ENCODE measurements at places on chromosomes 3 and 15.

- no peak for DNase-seq
These were observed 43.0 kb downstream of the CTXND1 start for GRCh38 chr15:80208758-80209734.

GRCh38 chr3:113552851-113553250, 20.5 kb downstream of the SIDT1 start:
- DNase-seq: no peak

DNA sequence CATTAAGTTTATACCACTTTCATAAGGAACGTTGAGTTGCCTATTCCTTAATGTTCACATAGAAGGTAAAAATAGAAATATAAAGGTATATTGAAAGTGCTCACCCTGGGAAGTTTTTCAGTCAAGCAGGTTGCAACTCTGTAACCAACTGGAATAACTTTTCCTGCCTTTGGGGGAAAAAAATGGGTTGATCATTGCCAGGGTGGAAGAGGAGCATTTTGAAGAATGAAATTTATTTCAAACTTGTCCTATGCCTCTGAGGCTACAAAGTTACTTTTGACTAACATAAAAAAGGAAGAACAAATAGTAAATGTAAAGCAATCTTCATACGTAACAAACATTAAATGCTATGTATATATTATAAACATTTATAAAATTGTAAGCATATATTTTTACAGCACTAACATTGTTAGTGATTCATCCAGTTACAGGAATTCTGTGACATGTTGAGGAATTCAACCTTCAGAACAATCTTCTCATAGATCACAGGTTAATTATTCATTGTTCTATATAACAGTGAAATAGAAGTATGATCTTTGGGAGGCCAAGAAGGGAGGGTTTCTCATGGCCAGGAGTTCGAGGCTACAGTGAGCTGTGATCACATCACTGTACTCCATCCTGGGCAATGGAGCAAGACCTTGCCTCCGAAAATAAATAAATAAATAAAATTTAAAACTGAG, 13.5 kb downstream of the EFHB start:
- no peak for DNase-seq

DNA sequence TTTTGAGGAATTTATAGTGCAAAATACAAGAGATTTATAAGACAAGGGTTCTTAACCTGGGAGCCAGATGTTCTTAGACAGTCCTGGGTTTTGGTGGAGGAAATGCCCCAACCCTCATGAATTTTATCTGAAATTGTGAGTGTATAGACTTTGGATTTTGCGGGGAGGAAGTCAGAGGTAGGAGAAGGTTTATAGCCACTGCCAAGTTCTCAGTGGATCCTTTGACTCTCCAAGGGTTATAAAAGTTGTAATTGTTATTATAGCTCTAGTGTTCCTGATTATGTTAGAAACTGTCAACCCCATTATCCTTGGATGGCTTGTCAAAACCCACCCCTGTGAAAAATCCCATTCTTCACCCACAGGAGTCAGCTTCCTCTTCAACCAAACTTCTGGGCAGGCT, 183.6 kb downstream of the LRTM1 start:
- DNase-seq: no peak

DNA sequence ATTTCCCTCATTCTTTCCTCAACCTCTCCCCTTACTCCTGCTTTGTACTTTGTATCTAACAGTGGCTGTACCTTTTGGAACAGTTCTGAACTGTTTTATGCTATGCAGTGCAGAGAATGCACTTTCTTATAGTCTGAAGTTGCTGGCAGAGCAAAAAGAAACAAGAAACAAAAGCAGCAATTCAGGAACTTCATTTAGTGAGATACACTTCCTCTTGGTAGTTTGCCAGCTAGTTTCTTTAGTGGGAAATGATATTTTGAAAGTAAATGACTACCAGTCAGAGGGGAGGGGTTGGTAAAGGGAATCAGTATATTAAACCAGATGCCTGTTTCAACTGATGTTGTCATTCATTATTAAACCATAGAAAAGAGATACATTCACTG, 55.0 kb upstream of the CHD2 start:
- DNase-seq: peak; percentile 67

GRCh38 chr3:52140000-52140399, 14.2 kb downstream of the POC1A start:
- DNase-seq: no peak

- DNase-seq: peak; percentile 76
These were observed 46.5 kb upstream of the SACM1L start for GRCh38 chr3:45642731-45643152.

GRCh38 chr3:13115991-13116390, 42.8 kb upstream of the IQSEC1 start:
- DNase-seq: no peak

- peak; percentile 71 for DNase-seq
These were observed 74.7 kb upstream of the C3orf80 start for GRCh38 chr3:160150525-160150924.

- DNase-seq: peak; percentile 70
These were observed 120.9 kb downstream of the SAMMSON start for GRCh38 chr3:70120357-70120966.

GRCh38 chr15:80266113-80266512, 14.1 kb upstream of the CTXND1 start:
- DNase-seq: no peak

DNA sequence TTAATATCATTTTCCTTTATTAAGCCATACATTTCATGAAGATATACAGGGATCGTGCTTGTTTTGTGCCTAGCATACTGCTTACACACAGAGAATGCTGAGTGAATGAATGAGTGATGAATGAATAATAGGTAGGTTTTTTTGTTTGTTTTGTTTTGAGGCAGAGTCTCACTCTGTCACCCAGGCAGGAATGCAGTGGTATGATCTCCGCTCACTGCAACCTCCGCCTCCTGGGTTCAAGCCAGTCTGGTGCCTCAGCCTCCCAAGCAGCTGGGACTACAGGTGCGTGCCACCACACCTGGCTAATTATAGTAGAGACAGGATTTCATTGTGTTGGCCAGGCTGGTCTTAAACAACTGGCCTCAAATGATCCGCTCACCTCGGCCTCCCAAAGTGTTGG, 400.0 kb downstream of the ROBO1 start:
- DNase-seq: no peak

GRCh38 chr3:154571553-154572226, 141.7 kb upstream of the GPR149 start:
- DNase-seq: no peak

DNA sequence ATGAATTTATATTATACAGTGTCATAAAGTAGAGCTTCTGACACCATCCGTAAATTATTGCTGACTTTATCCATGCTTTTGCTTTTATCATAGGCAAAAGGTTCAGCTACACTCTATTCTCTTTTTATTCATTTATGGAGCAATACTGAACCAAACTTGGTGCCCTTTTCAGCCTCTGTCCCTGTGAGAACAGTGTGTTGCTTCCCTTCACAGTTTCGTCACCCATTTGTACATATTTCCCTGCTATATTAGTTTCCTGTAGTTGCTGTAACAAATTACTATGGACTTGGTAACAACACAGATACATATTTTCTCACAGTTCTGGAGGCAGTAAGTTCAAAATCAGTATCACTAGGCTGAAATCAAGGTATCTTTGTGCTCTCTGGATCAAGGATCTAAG, 2.8 kb upstream of the RPL24 start:
- DNase-seq: no peak

- no peak for DNase-seq
These were observed 74.8 kb downstream of the RPL39L start for GRCh38 chr3:187064210-187065115.

DNA sequence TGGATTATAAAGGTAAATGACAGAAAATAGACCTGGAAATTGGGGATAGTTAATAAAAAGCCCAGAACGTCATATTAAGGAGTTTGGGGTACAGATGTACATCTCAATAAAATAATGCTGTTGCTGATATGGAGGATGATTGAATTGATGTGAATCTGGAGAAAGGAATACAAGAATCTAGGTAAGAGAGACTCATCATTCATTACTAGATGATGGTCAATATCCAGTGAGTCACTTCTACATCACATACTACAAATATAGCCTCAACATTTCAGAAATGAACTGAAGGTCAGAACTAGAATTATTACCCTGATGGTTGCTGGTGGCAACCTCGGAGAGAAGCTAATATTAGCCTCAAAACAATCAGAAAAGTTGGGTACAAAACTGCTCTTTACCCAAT, 37.6 kb upstream of the P3H2 start:
- DNase-seq: no peak

GRCh38 chr3:124986192-124987143, 51.9 kb upstream of the MUC13 start:
- DNase-seq: peak; percentile 97

- DNase-seq: peak; percentile 42
These were observed 57.9 kb upstream of the CTXND1 start for GRCh38 chr15:80309769-80310384.

DNA sequence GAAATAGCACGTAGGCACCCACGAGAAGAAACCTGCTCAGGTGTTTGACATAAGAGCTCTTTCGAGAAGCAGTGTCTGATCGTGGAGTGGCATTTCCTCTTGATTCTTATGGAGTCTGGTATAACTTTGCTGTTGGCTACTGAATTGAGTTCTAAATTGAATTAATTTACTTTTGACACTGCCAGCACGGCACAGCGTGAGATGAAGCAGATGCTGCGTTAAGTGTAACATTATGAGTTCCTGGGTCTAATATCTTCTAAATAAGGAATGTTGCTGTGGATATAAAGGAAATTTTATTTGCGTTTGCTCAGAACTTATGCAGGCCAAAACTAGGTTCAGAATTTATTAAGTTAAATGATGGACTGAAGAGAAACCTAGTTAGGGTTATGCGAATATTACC, 919.9 kb downstream of the TUSC7 start:
- no peak for DNase-seq

- peak; percentile 90 for DNase-seq
These were observed 47.2 kb upstream of the IREB2 start for GRCh38 chr15:78390826-78391225.

DNA sequence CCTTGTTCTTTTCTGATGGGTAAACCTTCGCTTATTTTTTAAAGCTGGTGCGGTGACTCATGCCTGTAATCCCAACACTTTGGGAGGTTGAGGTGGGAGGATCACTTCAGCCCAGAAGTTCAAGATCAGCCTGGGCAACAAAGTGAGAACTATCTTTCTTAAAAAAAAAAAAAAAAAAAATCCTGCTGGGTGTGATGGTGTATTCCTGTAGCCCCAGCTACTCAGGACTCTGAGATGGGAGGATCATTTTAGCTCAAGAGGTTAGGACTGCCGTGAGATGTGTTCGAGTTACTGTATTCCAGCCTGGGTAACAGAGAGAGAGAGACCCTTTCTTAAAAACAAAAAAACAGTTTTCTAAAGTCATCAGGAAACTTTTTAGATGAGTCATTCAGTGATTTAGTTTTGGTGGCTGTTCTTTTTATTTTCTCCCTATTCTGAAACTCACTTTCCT, 37.7 kb downstream of the SLMAP start:
- DNase-seq: peak; percentile 38

DNA sequence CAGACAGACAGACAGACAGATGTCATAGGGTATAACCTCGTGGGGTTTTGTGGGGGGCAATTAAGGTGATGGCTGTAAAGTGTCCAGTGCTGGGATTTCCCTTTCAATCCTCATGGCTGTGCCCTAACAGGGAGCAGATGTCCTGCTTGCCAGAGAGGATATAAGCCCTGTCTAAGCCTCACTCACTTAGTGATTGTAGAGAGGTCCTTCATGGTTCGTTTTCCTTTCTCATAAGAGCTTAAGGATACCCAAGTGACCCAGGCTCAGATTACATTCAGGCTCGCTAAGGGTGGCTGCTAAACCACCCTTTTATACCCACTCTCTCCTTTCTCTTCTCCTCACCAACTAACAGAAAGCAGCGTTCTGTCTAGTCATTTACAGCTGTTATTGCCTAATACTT, 19.2 kb downstream of the LYSMD2 start:
- DNase-seq: no peak

GRCh38 chr3:111850537-111850936, 8.5 kb upstream of the PHLDB2 start:
- DNase-seq: peak; percentile 63

DNA sequence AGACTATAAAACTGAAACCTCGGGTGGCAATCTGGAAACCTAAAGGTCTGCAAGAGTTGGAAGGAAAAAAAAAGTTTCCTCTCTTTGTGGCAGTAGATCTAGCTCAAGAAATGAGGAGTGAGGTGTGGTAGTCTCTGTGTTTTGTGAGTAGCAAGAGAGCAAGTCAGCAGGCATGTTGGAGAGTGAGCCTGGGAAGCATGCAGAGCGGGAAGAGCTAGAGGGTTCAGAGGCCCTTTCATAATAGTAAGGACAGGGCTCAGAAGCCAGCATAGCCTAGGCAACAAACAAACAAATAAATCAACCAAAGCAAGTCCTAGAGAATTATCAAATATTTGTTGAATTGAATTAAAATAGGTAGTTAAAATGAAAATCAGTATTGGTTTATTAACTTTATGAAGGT, 189.7 kb upstream of the CBLB start:
- no peak for DNase-seq

DNA sequence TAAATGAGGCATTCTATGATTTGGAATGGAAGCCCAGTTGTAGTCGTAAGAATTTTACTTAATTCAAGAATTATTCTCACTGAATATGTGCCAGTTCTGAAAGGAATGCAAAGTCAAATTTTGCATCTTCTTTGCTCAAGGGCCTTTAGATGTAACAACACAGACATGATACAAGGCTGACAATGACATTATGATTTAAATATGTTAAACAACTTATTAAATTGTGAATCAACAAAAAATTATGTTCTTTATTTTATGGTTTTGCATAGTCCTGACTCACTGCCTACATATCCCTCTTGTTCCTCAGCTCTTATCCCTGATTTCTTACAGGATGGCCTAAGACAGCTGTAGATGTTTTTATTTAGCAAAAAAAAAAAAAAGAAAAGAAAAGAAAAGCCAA, 170.9 kb upstream of the NR2E3 start:
- no peak for DNase-seq

- DNase-seq: no peak
These were observed 1096.3 kb upstream of the CFAP20DC start for GRCh38 chr3:60146121-60146520.

DNA sequence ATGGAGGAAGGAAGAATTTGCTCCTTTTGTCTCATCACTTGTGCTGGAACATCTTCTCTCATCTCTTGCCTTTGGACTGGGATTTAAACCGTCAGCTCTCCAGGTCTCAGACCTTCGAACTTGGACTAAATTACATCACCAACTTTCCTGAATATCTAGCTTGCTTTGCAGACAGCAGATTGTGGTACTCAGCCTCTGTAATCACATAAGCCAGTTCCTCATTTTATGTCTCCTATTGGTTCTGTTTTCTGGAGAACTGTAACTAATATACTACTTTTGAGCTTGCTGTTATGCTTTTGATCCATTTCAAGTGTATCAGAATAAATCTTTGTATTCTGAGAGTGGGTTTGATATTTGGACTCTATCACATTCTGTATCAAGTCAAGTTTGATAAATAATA, 164.3 kb upstream of the VEPH1 start:
- no peak for DNase-seq

- no peak for DNase-seq
These were observed 47.3 kb upstream of the TBL1XR1 start for GRCh38 chr3:177244606-177245005.

All from RPMI7951 (cell line).